ENCODE measurements at places on chromosomes 6 and 20.

DNA sequence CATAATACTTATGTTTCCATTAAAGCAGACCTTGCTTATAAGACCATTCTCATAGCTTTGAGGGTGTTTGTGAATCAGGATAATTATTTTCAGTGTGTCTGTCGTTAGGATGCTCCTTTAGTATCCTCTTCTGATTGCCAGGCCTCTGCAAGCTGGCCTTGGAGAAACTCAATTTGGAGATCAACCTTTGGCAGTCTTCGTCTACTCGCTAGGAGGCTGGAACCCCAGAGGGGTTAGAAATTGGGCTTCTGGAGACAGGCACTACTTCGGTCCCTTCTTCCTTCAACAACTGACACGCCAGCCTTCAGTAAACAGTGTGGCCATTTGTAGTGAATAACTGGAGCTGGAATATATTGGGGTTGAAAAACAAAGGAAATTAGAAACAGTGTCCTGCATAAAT, 100.8 kb upstream of the CITED2 start:
- no peak for DNase-seq

DNA sequence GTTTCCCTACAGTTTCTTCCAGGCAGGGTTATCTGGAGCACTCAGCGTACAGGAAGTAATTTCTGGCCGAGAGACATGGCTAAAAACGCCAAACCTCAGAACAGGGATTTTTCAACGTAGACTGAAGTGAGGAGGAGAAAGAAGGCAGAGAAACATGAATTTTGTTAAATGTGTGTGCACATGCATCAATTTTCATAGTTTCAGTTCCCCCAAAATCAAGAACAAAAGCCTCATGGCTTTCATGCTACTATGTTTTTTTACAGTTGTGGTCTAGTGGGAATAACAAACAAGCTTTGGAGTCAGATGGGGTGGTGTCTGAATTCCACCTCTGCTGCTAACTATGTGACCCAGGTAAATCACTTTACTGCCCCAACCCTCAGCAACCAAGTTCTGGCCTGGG, 4.9 kb downstream of the TOMM34 start:
- no peak for DNase-seq

DNA sequence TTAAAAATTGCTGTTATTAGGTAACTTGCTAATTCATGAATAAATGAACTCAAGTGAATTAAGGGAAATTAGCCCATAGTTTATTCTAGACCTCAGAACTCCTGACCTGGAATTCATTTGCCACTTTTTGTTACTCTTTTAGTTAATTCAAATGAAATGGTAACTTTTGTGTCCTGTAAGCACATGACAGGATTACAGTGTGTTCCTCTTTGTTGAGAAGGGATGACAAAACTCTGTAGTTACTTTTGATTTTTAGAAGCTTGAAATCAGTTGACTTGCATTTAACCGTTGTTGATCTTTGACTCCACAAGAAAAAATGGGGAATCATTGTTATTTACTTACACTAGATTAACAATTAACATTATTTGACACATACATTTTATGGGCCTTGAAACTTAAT, 6.2 kb downstream of the SLC9A8 start:
- DNase-seq: no peak

DNA sequence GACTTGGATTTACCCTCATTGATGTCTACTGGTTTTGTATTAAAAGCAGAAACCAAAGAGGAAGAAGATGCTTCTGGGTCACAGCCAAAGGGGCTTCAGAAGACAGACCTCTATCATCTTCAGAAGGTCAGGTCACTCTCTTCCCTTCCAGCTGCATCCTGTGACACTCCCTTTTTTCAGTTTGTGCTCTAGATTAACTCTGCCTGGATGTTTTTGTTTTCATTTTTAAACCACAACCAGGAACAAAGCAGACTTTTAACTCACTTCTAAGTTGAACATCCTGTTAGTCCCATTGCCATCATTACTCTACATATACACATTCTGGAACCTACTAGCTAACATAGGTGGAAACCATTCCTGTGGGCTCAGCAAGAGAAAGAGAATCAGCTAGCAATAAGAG, 45.2 kb downstream of the AKIRIN2 start:
- no peak for DNase-seq

DNA sequence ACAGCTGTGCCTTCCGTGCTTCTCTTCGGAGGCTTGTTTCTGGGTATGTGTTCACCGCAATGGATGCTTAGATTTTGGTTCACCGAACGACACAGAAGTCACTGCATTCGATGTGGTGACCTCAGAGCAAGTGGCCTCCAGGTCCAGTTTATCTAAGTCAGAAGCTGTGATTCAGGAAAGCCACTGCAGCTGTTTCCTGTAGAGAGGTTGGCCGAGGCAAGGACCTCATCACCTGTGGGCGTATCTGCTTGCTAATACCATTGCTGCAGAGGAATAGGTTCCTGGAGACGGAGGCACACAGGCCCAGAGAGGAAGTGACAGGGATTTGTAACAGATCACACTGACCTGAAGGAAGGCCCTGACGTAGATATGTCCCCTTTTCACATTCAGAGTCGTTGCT, 82.7 kb downstream of the FARS2 start:
- DNase-seq: peak; percentile 17

DNA sequence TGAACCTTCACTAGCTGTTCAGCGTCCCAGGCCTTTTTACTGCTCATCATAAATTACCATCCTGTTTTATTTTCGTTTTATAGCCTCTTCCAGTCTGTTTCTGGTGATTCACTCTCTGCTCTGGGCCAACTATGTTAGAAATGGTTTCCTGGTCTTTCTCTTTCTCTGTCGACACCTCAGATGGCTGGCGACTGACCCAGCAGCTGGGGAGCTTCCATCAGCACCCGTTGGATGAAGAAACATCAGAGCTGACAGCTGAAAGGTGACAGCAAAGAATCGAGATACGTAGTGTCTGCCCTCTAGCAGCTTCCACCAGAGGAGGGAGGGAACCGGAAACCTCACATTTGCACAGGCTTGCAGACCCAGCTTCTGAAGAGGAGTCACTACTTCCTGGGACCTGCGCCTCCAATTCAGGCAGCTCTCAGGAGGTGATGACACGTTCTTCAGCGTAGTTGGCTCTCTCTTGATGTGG, 82.9 kb upstream of the MLN start:
- peak; percentile 85 for DNase-seq

- DNase-seq: no peak
Observed at GRCh38 chr6:6569096-6569810, 19.3 kb upstream of the LY86 start.

DNA sequence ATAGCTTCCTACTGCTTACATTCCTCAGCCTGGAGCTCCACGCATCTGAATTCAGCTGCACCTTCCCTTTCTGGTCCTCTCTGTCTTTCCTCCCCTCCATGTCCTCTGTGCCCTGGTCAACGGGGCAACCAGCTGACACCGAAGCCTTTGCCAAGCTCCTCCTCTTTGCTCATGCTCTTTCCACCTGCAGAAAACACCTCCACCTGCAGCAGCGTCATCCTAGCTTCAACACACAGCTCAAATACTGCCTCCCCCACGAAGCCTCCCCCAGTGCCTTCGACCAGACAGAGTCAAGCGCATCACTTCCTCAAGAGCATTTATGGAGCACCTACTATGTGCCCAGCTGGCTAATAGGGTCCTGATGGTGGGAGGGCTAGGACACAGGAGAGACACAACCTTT, 9.2 kb downstream of the CDH22 start:
- no peak for DNase-seq

DNA sequence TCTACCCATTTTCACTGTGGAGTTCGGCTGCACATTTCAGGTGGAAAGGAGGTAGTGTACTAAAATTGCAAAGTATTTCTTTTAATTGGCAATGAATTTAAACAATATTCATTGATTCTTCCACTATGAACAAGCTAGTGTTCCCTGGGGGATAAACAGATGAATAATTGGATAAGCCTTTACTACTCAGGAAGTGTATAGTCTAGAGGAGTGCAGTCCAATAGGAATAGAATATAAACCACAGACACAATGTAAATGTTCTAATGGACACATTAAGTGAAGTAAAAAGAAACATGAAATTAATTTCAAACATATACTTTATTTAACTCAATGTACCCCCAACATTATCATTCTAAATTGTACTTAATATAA, 28.7 kb downstream of the SGK1 start:
- DNase-seq: no peak

GRCh38 chr6:118580585-118581419, 32.7 kb downstream of the PLN start:
- DNase-seq: no peak

DNA sequence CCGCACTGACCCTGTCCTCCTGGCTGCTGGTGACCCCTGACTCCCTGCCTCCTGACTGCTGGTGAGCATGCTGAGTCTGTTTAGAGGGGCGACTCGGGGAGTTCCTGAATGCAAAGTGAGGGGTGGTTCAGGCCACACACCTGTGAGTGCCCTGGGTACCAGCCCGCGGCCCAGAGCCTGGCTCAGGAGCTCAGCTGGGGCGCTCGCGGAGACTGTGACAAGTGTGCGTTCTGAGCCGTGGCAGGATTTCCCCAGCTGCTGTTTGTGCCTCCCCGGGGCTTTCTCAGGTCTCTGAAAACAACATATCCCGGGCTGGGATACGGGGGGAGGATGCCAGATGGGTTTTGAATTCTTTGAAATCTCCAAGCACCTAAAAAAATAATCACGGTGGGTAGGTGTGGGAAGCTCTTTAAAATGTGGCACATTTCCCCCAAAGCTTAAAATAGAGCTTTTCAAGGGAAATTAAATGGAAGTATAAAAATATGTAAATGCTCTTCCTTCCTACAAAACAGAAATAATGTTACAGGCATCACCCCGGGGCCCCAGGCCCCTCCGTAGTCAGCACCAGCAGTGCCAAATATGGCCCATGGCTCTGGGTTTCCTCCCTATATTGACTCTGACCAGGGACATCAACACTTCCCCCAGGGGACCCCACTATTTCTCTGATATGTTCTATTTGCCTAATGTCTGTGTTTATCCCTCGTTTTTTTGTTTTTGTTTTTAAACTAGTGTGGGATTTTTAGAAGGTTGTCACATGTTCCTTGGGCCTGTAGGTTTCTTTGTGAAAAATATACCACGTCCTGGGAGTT, 49.9 kb upstream of the TAGAP start:
- no peak for DNase-seq

DNA sequence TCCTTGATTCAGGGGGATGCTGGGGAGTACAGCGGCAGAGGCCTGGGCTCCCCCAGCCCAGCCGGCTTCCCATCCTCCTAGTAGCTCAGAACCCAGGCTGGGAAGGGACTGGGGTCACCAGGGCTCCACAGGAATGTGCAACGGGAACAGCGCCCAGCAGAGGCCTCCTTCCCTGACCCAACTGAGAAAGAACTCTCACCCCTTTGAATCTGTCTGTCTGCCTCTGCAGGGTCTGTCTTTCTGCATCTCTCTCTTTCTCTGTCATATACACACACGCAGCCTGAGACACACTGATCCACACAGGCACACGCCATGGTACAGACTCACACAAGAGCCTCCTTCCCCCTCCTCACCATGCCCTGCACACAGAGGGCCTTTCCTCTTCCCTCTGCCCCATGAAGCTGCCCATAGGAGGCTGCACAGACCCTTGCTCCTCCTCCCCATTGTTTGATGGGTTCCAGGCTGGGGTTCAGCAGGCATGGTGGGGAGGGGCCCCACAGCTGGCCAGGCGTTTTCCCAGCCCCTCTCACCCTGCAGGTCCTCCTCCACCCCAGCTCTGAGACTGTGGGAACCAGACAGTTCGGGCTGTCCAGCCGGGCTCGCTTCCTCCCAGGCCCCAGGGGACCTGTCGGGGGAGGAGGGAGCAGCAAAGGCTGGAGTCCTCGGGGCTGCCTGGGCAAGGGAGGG, 2.8 kb downstream of the FOXS1 start:
- DNase-seq: peak; percentile 59

DNA sequence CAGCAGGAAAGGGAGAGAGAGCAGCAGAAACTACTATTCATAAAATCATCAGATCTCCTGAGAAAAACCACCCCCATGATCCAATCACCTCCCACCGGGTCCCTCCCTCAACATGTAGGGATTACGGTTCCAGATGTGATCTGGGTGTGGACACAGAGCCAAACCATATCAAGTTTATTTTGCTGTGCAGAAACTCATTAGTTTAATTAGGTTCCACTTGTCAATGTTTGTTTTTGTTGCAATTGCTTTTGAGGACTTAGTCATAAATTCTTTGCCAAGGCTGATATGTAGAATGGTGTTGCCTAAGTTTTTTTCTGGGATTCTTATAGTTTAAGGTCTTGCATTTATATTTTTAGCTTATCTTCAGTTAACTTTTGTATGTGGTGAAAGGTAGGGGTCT, 422.0 kb upstream of the HS3ST5 start:
- no peak for DNase-seq

DNA sequence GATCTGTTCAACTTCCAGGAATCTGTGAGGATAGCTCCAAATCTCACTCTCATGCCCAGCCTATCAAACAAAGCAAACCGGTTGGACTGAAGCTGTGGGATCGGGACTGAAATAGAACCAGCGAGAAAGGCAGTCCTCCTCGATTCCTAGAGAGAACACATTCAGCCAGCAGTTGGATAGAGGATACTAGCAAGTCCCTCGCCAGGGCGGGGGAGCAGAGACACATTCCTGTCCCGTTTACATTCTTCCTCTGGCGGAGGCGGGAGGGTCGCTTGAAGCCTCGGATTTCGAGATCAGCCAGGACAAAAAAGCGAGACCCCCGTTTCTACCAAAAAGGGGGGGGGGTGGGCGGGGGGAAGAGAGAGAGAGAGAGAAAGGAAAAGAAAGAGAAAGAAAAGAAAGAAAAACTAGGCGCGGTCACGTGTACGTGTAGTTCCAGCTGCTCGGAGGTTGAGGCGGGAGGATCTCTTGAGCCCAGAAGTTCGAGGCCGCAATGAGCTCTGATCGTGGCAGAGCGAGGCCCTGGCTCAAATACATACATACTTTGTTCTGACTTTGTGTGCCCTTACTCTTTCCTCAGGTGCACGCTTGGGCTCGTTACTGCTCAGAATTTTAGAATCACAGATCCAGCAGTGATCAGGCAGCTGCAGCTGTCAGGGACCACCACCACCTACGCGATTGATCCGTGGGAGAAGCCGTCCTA, 19.5 kb downstream of the ZNF311 start:
- DNase-seq: peak; percentile 80

DNA sequence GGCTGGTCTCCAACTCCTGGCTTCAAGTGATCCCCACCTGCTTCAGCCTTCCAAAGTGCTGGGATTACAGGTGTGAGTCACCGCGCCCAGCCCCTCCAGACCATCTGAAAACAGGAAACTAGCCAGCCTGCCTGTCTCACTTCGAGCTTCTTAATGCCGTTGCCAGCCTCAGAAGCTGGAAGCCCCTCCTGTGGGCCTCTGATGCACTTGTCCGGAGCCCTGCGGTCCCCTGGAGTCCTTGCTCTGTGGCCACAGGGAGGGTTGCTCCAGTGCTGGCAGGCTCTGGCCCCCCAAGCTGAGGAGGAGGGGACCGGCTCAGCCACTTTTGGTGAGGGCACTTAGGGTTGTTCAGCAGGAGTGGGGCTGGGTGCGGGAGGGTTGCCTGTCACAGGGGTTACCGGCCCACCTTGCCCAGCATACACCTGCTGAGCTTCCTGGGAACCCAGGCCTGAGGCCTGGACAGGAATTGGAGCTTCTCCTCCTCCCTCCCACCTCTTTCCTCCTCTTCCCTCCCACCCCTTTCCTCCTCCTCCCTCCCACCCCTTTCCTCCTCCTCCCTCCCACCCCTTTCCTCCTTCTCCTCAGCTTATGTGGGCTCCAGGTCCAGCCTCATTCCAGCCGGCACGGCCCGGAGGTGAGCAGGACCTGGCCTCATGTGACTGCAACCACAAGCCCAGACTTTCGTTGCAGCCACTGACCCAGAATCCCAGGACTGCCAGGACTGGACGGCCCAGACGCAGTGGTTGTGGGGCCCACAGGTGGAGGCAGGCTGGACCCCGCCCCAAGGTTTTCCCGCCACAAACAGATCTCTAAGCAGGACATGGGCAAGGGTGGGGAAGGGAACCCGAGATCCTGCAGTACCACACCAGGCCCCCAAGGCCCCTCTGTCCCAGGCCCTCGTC, 9.4 kb upstream of the BIRC7 start:
- no peak for DNase-seq
